ENCODE measurements at places on chromosomes 6 and 20. TPM values are rescaled to one million over a fixed set of nuclear protein-coding genes. Genes with fewer than 3 reads are reported as not detected.

The ZSCAN23 gene
- not detected for total RNA-seq

The OR2J2 gene
- not detected for total RNA-seq

The BMP7 gene
- 0.63 TPM for total RNA-seq

The HTR1E gene
- total RNA-seq = not detected

The CST2 gene
- total RNA-seq = 1.1 TPM

The ZNF322 gene
- total RNA-seq = 3.8 TPM

The ADAM33 gene
- total RNA-seq = 0.06 TPM

The PNLDC1 gene
- 0.05 TPM for total RNA-seq

The RAET1L gene
- 0.34 TPM for total RNA-seq

The LINC00237 gene
- total RNA-seq = not detected
